Esophagus mucosa (tissue), 1 donor: ENCODE measurements at places on chromosomes 5 and 9. TPM values are rescaled to one million over a fixed set of nuclear protein-coding genes. Genes with fewer than 3 reads are reported as not detected.

PHAX gene
- 19.8 TPM for total RNA-seq

FOXD4L5 gene
- not detected for total RNA-seq

SPINK1 gene
- not detected for total RNA-seq

RGS7BP gene
- 0.12 TPM for total RNA-seq

C5orf34 gene
- 1.2 TPM for total RNA-seq

AGXT2 gene
- not detected for total RNA-seq

C7 gene
- 8.4 TPM for total RNA-seq

TTC23L gene
- not detected for total RNA-seq
